ENCODE measurements at places on chromosomes 7 and 10.

DNA sequence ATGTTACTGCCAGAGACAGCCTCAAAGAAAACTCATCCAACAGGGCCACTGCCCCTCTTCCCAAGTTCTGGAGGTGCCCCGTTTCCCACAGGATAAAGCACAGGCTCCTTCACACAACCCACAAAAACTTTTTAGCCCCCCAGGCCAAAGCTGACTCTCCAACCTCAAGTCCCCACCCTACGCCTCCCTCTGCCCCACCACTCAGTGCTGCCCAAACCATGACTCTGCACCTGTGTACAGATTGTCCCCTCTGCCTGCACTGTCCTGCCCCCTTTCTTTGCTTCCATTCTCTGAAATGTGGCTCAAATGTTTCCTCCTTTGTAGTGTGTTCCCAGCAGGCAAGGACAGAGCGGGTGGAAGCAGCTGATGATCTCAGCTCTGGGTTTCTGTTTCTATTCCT is 284.0 kb downstream of the GRID1 start:
- DNase-seq = no peak

DNA sequence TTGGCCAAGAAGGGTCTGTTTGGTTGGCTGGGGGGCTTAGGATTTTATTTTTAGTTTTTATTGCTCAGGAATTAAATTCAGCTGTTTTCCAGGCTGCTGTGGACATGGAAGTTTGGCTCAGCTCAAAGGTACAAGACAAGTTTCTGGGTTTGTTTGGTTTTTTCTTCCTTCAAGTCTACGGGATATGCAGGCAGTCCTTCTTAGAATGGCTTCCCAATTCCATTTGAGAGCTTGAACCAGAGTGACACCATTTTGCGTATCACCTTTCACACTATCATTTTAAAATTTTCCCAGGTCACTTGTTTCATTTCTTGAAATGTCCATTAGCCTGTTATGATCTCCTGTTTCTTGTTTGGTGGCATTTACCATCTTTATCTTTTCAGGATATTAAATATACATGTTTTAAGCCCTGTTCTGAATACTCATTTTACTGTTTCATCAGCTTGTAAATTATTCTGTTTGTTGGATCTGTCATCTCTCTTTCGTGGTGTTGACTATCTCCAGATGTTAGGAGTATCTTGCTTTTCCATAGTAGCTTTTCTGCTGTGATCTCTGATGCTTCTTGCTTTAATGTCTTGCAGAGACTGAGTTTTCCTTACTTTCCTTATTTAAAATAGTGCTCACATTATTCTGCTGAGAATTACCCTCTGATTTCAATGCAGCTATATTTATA is 9.4 kb upstream of the TMEM168 start:
- no peak for DNase-seq

GRCh38 chr7:134779741-134780065 is 269 bp downstream of the CALD1 start:
- no peak for DNase-seq

DNA sequence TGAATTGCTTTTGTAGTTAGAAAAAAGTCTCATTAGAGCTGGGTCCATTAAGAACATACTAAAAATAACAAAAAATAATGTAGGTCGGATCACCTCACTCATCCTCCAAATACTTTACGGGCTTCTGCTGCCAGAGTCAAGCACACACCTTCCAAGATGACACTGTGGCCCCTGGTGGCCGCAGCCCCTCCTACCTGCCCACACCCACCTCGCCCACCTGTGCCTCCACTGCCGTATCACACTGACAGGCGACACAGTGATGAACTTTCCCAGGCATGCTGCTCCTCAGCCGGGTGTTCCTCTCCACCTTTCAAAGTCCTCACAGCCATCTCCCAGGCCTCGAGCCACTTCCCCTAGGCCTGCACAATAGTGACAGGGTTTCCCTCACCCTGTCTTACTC is 60.9 kb downstream of the STK17A start:
- no peak for DNase-seq

- peak; percentile 48 for DNase-seq
These were observed 161.1 kb downstream of the RPS24 start for GRCh38 chr10:78194539-78195402.

- DNase-seq = no peak
These were observed 269.6 kb upstream of the ZMIZ1 start for GRCh38 chr10:78798976-78799730.

- DNase-seq = no peak
These were observed 24.8 kb upstream of the ZNF32 start for GRCh38 chr10:43673471-43673870.

DNA sequence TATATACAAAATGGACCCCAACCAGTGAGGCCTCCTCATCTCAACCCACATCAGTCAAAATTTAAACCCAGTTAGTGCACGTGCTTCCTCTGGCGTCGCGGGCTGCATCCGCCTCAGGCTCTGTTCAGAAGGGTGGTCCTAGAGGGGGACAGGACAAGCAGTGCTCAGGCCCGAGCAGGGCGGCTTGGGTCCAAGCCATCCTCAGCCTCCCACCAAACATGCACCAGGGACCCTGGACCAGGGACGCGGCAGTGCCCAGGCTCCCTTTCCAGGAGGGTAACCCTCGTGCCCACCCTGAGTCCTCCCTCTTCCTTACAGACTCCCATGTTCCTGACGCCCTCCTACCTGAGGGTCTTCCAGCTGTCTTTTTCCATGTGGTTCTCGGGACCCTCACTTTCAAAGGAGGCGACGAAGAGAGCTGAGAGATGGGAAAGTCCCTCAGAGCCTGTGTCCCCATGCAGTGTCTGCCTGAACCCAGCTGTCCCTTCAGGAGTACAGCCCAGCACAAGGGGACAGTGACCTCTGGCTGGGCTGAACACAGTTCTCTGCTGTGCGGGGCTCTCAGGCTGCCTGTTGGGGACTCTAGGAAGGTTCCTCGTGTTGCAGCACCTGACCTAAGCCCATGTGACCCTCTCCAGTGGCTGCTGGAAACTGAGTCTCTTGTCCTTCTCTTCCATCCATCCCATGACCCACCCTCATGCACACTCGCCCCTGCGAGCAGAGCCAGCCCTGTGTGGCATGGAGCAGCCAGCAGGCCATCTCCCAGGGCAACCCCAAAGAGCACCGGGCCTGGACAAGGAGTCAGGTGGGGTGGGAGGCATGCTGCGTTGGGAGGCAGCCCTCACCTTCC is 58.1 kb downstream of the CSGALNACT2 start:
- no peak for DNase-seq

DNA sequence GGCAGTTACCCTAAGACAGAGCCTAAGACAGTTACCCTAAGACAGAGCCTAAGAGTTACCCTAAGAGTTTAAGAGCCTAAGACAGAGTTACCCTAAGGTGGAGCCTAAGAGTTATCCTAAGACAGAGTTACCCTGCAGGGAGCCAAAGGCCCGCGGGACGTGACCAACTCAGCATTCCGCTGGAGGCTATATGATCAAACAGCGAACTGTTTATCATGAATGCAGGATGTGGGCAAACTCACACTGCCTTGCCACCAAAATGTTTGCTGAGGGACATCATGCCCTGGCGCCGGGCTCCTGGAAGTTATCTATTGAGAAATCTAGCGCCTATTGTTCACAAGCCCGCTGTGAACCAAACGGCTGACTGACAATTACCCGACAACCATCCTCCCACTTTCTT is 49.9 kb downstream of the BLVRA start:
- DNase-seq = no peak

DNA sequence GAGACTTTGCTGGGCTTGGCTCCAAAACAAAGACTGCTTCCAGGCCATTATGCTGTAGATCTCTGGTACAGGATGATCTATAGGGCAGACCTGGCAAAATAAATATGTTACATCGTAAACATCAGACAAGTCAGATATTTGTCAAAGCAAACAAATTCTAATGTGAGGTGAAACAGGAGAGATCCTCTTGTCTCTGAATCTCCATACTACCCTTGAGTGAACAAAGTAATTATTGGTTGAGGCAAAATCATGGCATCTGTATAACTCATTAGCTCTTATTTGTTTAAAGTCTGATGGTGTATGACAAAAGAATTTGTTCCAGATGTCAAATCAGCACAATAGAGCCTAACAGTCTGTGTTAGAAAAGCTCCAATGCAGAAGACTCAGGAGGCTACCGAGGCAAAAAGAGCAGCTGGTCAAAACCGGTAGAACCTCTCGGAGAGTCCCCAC is 1291.5 kb downstream of the TYW1 start:
- DNase-seq = no peak

DNA sequence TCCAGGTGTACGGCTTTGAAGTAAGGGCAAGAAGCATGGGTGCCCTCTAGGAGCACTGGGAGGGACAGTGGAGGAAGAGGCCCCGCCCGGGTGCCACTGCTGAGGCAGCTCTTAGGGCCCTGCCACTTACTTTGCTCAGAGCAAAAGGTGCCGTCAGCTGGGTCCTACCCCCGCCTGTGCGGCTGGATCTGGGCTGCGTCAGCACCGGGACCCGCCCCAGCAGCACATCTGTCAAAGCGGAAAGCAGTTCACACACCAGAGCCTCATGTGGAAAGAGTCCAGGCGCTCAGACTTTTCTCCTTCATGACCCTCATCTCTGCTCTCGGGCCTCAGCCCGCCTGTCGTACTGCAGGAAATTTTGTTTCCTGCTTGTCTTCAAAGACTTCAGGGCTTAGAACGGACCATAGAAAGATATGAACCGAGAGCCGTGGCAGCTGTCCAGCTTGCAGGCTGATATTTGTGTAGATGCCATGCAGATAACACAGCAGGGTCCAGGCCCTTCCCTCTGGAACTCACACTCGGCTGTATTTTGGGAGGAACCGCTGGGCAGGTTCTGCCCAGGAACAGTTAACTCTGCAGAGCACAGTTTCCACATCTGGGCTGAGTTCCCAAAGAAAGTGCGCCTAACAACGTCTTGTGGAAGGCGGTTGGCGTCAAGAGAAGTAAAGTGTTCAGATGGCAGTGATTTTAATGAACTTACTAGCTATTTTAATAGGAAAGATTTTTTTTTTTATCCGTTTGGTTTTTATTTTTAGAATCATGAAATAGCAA is 44.3 kb upstream of the PRKAR1B start:
- DNase-seq = peak; percentile 28

Data from brain microvascular endothelial cell (primary cell).